Midbrain (tissue), 1 donor: ENCODE measurements at places on chromosomes 2 and 18.

DNA sequence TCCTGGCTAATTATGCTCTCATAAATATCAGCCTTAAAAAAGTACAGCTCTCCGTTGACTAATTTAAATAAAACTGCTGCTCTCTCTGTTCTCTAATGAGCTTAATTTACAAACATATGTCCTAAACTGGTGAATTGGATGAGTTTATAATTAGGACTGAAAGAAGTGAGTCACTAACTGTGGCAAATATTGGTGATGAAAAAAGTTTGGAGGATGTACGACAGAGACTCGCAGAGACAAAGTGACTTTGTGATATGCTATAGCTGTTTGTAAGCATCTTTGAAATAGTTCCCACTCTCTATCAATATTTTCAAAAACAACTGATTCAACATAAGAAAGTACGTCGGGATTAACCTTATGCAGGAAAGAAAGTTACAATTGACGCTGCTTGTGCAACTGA, 138.9 kb upstream of the TMEFF2 start:
- DNase-seq: no peak

DNA sequence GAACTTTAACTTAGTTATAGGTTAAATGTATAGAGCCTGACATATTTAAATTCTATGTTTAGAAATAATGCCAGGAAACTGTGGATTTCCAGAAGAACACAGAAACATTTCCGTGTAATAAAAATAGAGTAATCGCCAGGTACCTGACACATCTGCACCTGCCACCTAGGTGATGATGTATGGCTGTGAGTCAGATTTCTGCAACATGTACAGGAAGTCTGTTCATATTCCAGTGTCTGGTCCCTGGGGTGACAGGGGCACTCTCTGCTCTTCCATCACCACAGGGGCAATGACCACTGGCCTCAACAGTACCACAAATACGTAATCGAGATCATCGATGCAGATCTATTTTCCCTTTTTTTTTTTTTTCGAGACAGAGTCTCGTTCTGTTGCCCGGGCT, 101.1 kb upstream of the LPIN2 start:
- no peak for DNase-seq

GRCh38 chr2:155866477-155866876, 466.0 kb downstream of the NR4A2 start:
- no peak for DNase-seq

- no peak for DNase-seq
Measured at GRCh38 chr2:11430729-11431128, 35.2 kb downstream of the E2F6 start.

DNA sequence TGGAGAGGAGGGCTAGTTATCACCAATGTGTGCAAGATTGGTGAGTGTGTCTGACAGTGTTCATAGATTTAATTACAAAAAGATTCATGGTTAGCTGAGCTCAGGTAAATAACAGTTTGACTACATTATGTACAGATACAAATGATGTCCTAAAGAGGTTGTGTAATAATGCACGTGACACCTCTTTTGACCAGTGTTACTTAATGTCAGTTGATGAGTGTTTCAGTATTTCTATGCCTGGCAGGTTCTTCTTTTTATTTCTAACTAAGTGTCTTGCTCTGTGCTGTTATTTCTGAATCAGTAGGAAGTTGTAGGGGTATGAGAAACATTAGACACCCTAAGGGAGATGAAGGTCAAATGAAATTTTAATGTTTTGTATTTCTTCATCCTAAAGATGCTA, 7.9 kb upstream of the INHBB start:
- DNase-seq: no peak

DNA sequence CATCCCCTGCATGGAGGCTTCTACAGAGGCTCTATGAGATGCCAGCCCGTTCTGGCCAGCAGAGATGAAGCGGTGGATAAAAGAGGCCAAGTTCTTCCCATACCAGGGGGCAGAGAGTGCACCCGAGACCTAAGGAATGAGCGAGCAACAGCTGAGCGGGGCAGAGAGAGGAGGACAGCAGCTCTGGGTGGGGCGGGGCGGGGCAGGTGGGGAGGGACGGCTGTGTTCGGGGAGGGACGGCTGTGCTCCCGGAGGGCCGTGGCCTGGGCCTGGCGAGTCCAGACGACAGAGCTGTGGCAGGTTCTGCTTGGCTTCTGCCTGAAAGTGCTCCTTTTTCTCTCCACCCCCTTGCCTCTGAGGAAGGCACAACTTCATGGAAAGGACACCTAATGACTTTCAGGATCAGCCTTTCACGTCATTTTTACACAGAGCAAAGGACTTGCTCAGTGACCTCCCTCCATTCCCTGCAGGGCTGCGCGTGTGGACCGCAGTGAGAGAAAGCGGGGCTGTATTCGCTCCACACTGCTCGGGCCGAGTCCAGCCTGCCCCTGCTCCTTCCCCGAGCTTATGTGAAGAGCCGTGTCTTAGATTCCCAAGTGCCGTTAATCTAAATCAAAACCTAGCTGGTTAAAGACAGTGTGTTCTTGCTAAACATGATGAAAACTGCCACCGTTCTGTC, 232.9 kb downstream of the HDAC4 start:
- no peak for DNase-seq

DNA sequence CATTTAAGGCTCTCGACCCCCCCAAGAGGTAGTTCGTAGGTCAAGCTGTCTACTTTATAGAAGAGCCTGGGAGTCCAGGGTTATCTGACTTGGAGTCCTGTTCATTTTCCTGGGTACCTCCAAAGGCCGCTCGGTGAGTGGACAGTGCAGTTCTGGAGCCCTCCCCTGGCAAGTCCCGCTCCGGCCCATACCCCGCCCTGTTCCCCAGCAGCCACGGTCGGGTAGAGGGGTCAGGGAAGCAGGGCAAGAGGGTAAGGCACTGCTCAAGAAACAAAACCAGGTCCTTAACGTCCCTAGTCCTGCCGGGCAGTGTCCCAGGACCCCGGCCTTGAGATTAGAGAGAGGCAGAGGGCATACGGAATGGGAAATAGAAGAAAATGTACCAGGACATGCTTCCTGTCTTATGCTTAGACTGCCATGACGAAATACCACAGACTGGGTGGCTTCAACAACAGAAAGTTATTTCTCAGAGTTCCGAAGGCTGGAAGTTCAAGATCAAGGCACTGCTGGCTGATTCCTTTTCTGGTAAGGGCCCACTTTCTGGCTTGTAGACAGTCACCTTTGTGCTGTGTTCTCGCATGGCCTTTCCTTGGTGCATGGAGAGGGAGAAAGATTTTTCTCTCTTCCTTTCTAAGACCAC, 5.4 kb upstream of the HPCAL1 start:
- DNase-seq: no peak

DNA sequence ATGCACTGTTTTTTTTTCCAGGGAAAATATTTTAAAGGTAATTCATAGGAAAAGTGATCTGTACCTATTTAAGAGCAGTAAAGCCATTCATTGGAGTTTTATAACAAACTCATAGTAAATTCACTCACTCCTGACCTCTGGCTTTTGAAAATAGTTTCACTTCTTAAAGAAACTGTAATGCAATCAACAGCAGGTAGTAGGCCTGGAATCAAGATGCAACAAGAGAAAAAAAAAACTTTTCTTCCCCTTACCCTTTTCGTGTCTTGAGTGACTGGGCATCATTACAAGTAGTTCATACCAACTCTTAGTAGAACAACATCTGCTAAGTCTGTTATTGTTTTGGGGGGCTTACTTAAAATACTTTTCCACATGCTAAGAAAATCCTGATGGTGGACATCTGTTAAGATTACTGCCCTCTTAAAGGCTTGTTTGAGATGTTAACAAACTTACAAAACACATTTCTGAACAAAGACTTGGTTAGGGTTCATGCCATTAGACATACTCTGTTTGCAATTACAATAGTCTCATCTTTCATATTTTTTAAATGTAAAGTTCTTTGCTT, 164.1 kb upstream of the FOSL2 start:
- DNase-seq: no peak

GRCh38 chr2:28252311-28252710, 140.3 kb upstream of the FOSL2 start:
- DNase-seq: no peak

DNA sequence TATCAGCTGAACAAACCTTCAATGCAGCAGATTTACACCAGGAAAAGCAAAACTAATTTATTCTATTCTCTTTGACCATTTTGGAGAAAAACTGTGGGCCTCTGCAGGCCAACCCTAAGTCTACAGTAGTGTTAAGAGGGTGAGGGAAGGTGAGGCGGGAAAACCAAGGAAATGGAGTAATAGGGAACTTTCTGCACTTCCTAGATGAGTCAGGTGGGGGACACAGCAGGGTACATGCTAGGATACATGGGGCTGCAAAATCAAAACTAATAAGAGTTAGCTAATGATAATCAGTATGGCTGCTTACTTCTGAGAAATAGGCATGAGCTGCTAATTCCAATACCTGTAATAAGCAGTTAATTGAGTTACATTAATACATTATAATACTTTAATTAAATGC, 66.0 kb upstream of the PGAP1 start:
- no peak for DNase-seq

DNA sequence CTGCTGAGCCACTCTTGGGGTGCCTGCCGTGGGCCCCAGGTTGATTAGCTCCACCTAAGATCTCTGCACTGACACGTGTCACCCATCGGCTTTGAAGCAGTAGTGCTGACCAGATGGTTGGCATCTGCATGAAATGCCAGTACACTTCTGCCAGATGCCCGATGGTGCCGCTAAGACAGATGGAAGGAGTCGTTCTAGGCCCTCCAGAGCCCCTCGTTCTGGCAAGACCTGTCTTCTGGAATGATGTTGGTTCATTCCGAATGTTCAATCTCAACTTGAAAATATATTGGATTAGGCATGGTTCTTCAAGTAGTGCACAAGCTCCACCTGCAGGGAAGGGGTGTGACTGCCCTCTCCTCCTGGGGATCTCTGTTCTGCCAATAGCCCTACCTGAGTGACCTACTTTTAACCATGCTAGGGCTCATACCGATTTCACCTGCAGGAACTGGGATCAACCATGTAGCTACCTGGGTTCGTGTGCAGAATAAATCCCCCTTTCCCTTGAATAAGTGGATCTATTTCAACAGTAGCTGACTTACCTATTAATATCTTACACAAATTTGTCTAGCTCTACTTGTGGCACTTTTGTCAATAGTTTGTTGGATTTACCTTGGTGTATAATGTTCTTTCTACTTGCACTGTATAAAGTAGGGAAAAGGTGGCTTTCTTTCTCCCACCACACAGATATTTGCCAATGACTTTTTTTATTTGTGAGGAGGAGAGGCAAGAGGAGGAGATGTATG, 342.6 kb downstream of the CTNNA2 start:
- DNase-seq: peak; percentile 66

DNA sequence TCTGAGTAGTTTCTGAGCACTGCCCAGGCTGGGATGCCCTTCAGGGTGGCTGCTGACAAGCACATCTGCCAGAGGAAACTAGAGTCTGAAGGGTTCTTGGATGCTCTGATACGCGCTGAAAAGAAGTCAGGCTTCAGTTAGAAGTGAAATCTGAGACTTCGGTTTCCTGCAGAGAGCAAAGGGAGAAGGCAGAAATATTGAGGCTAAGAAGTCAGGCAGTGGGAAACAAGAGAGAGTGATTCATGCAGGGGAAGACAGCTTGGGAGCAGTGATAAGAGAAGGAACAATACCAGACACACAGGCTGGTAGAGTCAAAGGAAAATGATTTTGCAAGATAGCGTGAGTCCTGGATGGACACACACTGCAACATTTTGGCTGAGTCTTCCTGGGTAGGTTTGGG, 51.0 kb upstream of the BOD1L2 start:
- DNase-seq: no peak

DNA sequence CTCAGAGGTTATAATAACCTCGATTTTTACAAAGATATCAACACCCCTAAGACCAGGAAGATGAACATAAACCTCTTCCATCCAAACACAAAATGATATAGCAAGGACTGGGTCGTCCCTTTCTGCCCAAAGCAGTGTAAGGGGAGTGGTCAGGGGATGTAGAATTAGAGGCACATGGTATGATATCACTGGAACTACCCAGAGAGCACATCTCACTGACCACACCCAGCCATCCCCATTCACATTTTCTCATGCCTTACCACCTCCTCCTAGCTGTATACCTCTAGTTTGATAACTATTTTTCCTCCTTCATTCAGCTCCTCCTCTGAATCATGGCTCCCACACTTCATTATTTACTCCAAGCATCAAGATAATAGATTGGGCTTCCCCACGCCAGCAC, 152.6 kb downstream of the COPS8 start:
- DNase-seq: no peak
